ENCODE measurements at places on chromosomes 3 and 15. TPM values are rescaled to one million over a fixed set of nuclear protein-coding genes. Genes with fewer than 3 reads are reported as not detected.

GRCh38 chr15:91699741-91700140 lies 153.8 kb upstream of the SLCO3A1 start:
- DNase-seq, result no peak

DNA sequence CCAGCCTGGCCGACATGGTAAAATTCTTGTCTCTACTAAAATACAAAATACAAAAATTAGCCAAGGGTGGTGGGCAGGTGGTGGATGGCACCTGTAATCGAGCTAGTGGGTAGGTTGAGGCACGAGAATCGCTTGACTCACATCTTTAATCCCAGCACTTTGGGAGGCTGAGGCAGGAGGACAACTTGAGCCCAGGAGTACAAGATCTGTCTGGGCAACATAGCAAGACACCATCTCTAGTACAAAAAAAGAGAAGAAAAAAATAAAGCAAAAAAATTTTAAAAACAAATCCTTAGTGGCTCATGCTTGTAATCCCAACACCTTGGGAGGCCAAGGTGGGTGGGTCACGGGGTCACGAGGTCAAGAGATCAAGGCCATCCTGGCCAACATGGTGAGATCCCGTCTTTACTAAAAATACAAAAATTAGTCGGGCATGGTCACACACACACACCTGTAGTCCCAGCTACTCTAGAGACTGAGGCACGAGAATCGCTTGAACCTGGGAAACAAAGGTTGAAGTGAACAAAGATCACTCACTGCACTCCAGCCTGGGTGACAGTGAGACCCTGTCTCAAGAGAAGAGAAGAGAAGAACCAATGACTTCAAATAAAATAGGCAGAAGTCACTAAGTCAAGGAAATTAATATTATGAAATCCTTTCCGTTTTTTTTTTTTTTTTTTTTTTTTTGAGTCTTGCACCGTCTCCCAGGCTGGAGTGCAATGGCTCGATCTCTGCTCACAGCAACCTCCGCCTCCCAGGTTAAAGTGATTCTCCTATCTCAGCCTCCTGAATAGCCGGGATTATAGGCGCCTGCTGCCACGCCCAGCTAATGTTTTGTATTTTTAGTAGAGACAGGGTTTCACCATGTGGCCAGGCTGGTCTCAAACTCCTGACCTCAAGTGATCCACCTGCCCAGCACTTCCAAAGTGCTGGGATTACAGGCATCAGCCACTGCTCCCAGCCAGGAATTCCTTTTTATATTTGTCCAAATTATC lies 4.9 kb downstream of the RHOA start:
- no peak for DNase-seq

Gene WDR72
- total RNA-seq, result 0.22 TPM

- DNase-seq, result no peak
Observed at GRCh38 chr15:60275624-60276023, 122.2 kb downstream of the ANXA2 start.

DNA sequence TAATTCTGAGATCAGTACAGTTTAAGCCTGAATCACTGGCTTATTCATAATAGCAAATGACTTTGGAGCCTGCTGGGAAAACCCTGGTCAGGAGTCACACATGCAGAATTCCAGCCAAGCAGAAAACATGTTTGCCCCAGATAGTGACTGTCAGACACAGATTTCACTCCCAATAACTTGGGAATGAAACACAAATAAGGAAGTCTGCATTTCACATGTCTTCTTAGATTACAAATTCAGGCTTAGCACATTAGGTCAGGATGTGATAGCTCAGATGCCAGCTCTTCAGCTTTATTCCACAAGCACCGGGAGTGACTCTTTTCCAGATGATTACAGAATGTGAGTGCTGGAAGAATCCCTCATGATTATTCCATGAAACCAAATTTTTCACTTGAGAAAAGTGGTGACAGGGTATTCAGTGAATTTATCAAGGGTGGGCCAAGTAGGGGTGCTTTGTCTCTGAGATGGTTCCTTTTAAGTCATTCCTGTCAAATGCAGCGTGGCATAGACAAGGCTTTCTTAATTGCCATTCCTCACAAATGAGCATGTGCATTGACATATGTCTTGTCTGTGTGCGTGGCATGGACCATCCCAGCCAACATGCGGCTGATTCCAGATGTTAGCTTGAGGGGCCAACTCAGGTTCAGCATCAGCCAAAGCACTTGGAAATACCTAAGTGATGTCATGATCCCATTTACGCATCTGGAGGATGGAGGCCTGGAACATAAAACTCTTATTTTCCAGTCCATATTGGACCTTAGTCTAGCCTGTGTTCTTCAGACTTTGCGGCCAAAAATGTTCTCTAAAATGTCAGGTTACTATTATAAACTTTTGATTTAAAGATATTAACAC lies 191.0 kb downstream of the EPHB1 start:
- peak; percentile 52 for DNase-seq

DNA sequence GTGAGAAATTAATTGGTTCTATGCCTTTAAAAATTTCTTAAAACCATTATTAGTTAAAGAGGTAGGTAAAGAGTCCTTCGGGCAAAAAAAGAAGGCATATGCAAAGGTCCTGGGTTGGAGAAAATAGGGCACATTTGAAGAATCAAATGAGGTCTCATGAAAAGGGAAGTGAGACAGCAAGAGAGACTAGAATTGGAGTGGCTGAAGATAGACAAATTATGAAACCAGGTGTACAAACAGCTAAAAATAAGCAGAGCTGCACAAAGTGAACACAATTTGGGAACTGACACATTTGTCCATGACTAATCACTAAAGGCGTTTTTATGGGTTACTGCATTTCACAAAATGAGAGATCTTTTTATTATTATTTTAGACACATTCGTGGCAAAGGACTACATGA lies 581.2 kb downstream of the PYDC2 start:
- no peak for DNase-seq

DNA sequence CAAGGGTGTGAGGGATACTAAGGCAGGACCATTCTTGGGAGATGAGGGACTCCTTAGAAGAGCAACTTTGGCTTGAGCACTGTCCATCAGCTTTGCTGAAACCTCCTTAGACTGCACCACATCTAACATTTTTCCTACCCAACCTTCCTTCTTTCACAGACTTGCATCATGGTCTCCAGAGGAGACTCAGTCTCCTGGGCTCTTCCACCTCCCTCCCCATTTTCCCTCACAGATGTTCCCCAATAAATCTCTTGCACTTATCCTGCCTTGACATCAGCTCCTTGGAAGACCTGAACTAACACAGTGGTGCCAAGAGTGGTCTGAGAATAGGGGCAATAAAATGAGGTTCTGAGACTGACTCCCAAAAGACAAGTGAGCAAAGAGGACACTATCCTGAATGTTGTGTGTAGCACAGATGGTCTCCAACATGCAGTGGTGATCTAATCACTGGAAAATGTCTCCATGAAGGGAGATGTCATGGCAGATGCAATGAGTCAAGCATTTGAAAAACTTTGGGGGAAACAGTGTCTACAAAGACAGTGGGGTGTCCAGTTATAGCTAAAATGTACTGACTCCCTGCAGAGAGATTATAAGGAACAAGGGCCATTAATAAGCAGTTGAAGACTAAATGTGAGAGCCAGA lies 26.0 kb upstream of the BOC start:
- DNase-seq, result no peak

GRCh38 chr3:100081986-100082692 lies 32.2 kb downstream of the FILIP1L start:
- no peak for DNase-seq

Gene SERPINI1
- total RNA-seq, result 10.1 TPM

Gene TPRG1
- 2.7 TPM for total RNA-seq

Gene ITPKA
- total RNA-seq, result 0.35 TPM

- DNase-seq, result peak; percentile 73
Observed at GRCh38 chr3:1380926-1381646, 288.3 kb downstream of the CNTN6 start.

Gene MKRN2
- 25.9 TPM for total RNA-seq

DNA sequence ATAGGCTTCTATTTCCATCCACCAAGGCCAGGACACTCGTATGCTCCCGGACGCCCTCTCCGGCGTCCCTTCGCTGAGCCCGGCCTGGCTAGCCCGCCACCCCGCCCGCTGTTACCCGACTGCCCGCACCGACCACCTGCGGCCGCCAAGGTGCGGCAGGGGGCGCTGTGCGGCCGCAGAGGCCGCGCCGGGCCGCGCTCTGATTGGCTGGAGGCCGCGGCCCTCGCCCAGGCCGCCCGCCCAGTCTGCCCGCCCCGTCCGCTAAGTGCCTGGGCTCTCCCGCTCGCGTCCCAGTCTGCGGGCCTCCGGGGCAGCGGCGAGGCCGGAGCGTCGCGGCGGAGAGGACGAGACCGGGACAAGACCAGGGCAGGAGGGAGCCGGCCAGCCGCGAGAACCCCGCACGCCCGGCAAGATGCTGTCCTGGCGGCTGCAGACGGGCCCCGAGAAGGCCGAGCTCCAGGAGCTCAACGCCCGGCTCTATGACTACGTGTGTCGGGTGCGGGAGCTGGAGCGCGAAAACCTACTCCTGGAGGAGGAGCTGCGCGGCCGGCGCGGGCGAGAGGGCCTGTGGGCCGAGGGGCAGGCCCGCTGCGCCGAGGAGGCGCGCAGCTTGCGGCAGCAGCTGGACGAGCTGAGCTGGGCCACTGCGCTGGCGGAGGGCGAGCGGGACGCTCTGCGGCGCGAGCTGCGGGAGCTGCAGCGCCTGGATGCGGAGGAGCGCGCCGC lies at the start of gene SYNM:
TSS of gene SYNM (plus strand) at position 293 of the 726 bp plus-strand sequence. CDS start at position 413, 120 bp downstream.
- DNase-seq, result peak; percentile 88

DNA sequence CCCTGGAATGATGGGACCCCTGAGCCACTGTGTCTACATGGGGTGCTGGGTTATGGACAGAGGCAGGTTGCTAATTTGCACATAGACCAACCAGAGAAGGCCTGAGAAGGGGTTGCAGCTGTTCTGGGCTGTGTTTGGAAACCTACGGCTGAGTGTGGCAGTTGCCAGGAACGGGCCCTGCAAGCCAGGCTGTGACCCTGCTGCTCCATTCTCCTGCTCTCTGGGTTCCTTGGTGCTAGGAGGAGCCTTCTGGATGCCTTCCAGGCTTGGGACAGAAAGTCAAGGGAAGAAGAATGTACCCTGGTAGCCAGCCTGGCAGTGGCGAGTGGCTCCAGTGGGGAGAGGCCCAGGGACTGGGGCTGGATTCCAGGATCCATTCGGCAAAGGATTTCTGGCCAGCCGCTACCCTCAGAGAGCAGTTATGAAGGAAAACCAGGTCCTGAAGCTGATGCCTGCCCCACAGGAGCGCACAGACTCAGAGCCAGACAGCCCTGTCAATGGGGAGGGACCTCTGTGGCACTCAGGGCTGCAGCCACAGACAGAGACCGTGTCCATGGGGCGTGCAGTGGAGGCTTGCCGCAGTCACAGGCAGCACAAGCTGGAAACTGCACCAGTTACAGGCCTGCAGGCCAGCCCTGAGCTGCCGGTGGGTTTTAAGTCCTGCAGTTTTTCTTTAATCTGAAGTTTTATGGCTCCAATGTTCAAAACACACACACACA lies 55.1 kb upstream of the ACAD9 start:
- peak; percentile 63 for DNase-seq

Gene GLDN
- total RNA-seq, result 0.84 TPM

GRCh38 chr3:67386451-67386850 lies 268.0 kb downstream of the SUCLG2 start:
- no peak for DNase-seq

Gene OR5K2
- not detected for total RNA-seq

Gene BRPF1
- total RNA-seq, result 11.8 TPM

GRCh38 chr15:66622591-66623022 lies 56.8 kb upstream of the LCTL start:
- DNase-seq, result no peak

Gene IP6K1
- 12.6 TPM for total RNA-seq

Gene CD200R1
- total RNA-seq, result 2.5 TPM

GRCh38 chr3:15186101-15186476 lies 20.0 kb upstream of the CAPN7 start:
- DNase-seq, result no peak

GRCh38 chr3:39573392-39573791 lies 105.9 kb downstream of the MOBP start:
- DNase-seq, result no peak

GRCh38 chr3:176352716-176353334 lies 844.5 kb downstream of the TBL1XR1 start:
- peak; percentile 1 for DNase-seq

Gene TM4SF1
- 43.4 TPM for total RNA-seq

DNA sequence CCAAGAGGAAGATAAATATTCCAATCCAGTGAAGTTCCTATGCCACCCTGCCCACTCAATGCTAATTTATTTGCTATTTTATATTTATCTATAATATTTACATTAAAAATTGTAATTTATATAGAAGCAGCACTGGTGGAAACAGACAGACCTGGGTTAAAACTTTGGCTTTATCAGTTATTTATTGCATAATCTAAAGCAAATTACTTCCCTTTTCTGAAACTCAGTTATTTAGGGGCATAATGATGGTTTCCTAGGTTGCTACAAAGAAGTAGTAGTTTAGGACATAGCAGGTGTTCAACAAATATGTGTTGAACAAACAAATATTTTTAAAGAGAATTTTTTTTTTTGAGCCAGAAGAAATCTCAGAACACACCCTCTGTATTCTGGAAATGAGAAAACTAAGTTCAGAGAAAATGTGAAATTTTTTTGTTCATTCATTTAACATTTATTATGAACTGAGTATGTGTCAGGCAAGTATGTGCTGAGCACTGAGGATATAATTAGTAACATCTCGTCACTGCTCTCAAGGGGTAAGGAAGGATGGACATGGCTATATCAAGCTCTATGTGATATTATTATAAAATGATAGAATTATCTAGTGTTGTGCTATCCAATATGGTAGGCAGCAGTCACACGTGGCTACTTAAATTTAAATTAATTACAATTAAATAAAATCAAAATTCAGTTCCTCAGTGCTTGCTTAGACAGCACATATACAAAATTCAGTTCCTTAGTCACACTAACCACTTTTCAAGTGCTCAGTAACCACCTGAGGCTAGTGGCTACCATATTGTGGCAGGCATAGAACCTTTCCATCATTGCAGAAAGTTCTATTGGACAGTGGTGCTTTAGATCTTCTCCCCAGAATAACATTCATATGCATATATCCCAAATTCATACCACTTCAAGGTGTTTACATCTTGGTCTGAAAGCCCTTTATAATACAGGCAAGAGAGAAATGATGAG lies 7.0 kb upstream of the UBE2Q2 start:
- no peak for DNase-seq

DNA sequence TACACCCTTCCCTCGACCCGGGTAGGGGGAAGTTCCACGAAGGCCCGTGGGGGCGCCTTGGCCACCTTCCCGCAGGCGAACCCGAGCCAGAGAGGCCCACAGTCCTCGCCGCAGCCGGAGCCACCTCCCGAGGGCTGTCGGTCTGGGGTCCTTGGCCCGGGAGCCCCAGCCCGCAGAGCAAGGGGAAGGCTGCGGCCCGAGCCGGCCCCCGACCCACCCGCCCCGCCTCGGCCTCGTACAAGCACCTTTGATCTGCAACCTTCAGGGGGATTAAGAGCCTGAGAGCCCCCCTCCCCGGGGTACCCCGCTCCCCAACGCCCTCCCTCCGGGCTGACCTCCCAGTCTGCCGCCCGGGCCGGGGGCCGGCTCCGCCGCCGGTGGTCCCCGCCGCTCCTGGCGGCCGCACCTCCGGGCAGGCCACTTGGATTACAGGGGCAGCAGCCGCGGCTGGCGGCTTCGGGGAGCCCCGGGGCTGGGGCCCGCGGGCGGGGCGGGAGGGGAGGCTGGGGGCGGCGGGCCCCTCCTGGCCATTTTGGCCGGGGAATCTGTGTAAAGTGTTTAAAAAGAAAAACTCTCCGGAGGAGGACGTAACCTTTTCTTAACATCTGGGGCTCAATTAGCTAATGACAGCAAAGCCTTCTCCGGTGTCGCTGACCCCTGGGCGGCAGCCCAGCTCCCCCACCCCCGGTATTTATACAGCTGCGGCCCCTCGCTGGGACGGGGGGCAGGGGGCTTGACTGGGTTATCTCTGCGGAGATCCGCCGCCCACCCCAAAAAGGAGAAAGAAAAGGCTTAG lies 40.2 kb downstream of the EPHB3 start:
- DNase-seq, result no peak
